NCI-H2171 (cell line): ENCODE measurements at places on chromosomes 13 and 19.
A peak's percentile ranks its signal among the peaks of the same experiment; 100 is the strongest.

DNA sequence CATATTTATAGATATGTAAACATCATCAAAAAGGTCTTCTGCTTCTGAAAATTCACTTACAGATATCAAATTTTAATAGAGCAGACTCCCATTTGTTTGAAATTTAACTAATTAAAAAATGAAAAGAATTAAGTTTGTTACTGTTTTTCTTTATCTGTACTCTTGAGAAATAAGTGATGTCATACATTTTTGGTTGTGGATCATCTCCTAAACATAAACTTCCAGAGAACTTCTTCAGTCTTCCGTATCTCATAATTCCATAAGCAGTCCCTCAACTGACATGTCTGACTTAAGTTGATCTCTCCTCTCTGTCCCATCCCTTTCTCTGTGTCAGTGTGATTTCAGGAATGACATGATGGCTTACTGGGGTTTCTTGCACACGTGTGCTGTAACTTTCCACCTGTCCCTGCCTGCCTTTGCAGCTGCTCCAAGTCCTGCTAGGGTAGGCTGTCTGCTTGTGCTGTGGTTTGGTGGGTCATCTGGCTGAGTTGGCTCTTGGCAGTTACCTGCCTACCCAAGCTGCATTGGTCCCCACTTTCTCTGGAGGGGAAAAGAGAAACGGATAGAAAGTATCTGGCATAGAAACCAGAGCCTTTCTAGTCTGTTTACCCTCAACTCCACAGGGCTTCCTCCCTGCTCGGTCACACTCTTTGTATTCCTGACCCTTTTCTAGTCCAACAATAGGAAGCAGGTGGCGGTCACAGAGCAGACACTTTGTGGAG lies 127.1 kb downstream of the GGACT start:
- DNase-seq: no peak

DNA sequence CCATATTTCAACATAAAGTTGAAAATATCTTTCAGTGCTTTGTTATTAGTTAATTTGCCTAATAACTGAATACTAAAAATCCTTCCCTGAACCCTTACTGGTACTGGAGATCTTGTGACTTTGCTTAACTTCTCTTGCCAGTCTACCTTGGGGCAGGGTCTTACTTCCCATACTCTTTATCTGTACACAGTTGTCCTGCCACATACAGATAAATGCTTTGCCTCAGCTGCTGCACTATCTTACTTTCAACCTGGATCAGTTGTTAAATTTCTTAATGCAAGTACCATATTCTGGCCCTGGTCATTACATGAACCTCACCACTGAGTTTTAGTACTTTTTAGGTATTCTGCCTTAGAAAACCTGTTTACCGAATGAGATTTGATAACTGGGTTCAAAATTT lies 107.6 kb downstream of the PIBF1 start:
- no peak for DNase-seq

GRCh38 chr19:54484451-54484850 lies 11.4 kb upstream of the CDC42EP5 start:
- DNase-seq: no peak

- peak; percentile 84 for DNase-seq
Measured at GRCh38 chr19:11481534-11482383, 913 bp upstream of the ELAVL3 start.

DNA sequence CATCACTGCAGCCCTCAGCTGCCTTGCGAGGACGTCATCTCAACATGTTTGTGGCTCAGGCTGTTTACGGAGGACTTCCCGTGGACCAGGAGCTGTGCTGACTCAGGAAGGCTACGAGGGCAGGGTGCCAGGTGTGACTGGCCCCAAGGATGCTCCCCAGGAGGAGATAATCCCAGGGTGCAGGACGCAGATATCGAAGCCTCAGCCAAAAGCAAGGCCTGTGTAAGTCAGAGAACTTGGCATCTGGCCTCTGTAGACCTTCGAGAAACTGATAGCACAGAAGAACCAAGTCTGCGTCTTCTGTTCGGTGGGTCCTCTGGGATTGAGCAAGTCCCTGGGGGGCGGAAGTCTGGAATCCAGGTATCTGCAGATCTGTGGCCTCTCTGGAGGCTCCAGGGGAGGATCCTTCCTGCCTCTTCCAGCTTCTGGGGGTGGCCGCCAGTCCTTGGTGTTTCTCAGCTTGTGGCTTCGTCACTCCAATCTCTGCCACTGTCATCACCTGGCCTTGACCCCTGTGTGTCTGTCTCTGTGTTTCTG lies 2.6 kb upstream of the DOHH start:
- DNase-seq: no peak

DNA sequence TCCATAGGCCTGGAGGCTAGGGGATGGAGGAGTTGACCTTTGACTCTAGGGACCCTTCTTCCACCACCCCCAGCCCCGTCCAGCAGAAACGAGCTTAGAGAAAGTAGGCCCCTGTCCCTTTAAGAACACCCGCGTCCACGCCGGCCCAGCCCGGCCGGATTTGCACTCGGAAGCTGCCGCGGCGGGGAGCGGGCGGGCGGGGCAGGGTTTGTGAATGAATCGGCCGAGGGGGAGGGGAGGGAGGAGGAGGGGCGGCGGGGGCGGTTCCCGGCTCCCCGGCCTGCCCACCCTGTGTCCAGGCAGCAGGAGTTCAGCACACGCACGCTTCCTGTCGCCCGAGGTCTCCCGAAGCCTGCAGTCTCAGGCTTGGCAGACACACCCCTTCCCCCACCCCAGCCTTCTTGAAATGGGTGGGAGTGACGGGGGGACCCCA lies 1.5 kb downstream of the UNC13A start:
- DNase-seq: no peak

DNA sequence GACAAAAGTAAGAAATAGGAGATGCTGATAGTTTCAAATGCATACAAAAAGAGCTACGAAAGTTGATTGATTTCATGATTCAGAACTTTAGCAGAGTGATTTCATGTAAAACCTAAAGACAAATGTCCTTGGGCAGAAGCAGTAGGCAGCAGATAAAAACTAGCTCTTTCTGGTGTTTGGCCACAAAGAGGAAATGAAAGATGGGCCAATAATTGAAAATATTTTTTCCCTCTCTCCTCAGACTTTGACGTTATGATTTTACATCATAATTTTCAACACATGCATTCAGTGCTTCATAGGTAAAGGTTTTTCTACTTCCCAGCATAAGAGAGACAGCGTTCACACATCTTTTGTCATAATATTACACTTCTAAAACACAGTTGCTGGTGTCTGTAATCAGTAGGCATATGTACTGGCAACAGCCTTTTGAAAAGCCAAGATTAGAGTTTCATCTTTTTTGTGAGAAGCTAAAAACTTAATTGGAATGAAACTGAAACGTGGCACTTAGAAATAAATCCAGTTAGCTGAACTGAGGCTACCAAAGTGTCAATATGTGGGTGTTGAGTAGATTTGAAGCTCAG lies 9.3 kb downstream of the SCEL start:
- DNase-seq: no peak

DNA sequence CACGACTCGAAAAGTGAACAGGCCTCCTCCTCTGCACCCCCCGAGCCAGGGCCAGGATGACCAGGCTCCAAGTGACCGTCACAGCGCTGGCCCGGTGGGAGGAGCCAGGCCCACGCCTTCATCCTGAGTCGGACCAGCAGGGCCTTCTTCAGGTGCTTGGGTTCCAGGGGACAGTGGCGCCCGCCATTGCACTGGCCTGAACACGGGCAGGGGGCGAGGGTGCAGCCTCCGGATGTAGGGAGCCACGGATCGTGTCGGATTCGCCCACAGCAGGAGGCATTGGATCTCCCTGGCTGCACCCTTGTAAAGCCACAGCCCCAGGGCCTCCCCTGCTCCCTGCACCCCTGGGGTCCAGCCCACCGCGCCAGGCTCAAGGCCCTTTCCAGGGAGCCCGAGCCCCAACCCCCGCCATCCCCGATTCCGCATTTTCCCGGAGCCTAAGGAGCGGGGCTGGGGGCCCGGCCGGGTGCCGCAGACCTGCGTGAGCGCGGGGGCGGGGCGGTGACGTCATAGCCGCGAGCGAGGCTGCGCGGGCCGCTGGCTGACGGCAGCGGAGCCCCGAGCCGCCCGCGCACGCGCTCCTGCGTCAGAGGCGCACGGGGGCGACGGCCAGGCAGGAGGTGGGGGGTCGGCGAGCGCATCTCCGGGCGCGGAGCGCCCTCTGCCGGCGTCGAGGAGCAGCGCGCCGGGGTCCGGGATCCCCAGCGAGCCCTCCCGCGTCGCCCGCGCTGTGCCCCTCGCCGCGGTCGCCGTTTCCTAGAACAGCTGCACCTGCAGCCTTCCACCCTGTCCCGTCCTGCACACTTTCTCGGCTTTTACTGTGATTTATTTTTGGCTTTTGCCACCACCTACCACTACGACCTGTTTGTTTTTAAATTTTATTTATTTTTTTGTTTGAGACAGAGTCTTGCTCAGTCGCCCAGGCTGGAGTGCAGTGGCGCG lies 1.5 kb upstream of the ATP5F1D start:
- peak; percentile 89 for DNase-seq

GRCh38 chr13:44266305-44266704 lies 107.3 kb upstream of the SERP2 start:
- DNase-seq: no peak

DNA sequence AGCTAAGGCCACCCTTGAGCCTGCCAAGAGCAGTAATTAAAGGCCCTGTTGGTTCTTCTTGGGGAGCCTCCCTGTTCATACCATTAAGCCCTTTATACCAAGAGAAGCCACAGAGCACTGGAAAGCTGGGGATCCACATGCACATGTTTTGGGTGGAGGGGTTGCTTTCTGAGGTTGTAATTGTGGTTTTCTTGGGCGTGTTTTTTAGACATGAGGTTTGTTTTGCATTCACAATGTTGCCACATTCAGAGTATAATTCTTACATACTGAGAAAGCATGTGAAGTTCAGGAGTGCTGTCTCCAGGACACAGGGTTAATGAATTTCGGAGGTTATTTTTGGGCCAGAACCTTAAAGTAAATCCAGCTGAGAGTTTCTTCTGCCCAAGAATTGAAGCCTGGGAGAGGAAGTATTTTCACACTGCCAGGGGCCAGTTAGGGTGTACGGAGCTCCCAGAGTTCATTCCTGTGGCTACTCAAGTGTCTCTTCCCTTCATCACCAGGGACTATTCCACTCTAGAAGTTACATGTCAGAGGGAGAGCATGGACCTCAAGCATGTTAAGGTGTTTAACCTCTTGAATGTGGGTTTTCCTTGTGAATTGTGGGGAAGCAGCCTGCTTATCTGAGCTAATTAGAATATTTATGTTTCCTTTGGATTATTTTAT lies 37.0 kb downstream of the ZNF136 start:
- DNase-seq: no peak
